Activated B cell treated with CpG ODN at 0.5 μM for 24 hours (primary cell): ENCODE measurements at places on chromosomes 16 and 17. TPM values are rescaled to one million over a fixed set of nuclear protein-coding genes. Genes with fewer than 3 reads are reported as not detected.
A peak's percentile ranks its signal among the peaks of the same experiment; 100 is the strongest.

DNA sequence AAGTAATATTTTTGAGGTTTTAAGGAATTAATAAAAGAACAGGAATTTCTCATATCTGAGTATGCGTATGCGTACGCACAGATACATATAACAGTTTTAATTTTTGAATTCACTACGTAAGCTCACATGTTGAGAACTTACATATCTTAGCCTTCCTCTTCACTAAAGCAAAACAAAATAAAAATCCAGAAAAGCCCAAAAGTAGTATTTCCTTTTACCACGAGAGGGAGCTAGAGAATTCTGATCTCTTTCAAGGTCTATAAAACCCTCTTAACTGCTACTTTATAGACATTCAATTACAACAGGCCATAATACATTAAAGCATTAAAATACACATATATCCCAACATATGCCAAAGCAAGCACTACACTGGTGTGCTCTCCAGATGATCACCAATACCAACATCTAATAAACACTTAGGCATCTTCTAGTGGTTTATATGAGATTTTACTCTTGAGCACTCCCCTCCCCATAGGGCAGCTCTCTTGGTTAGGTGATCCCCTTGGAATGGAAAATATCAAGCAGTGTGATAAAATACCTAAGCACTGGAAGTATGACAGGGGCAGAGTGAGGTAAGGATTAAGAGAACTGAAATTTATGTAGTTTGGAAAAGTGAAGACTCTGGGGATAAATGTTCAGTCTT is 94.0 kb downstream of the SKAP1 start:
- DNase-seq = no peak
- peaks cover under 1% of the 10 kb centered on the region for H3K36me3 ChIP-seq
- H3K4me3 ChIP-seq = no peak overlapping the region
- H3K4me1 ChIP-seq = no peaks in the 10 kb centered on the region
- H3K27ac ChIP-seq = no peak overlapping the region

DNA sequence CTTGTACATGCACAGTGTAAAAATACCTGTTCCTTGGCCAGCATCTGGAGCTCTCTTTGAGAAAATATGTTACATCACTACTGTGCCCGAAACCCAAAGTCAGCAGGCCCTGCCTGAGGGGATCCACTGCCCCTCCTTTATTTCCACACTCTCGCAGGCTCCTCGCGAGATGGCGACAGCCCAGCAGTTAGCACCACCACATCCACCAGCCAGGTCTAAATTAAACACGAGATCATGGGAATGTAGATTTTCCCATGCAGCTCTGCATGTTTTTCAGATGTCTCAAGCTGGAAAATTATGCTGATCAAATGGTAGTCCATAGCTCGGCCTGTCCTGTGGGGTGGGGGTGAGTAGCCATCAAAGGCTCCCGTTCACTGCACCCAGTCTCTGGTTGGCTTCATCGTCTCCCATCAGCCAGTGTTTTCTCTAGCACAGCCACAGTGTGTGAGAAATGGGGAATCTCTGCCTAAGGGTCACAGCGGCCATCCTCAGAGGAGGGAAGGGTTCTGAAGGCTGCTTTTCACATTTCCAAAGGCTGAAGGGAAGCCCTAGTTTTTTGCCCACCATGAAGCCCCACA is 34.7 kb downstream of the EPN2 start:
- peaks cover 15% of the 10 kb centered on the region for H3K36me3 ChIP-seq
- H3K4me1 ChIP-seq = peaks cover 34% of the 10 kb centered on the region
- H3K4me3 ChIP-seq = no peak overlapping the region
- H3K27me3 ChIP-seq = no peaks in the 10 kb centered on the region
- no peak for DNase-seq
- H3K27ac ChIP-seq = no peak overlapping the region

Gene ABCC11
- total RNA-seq = not detected in 2 replicates

DNA sequence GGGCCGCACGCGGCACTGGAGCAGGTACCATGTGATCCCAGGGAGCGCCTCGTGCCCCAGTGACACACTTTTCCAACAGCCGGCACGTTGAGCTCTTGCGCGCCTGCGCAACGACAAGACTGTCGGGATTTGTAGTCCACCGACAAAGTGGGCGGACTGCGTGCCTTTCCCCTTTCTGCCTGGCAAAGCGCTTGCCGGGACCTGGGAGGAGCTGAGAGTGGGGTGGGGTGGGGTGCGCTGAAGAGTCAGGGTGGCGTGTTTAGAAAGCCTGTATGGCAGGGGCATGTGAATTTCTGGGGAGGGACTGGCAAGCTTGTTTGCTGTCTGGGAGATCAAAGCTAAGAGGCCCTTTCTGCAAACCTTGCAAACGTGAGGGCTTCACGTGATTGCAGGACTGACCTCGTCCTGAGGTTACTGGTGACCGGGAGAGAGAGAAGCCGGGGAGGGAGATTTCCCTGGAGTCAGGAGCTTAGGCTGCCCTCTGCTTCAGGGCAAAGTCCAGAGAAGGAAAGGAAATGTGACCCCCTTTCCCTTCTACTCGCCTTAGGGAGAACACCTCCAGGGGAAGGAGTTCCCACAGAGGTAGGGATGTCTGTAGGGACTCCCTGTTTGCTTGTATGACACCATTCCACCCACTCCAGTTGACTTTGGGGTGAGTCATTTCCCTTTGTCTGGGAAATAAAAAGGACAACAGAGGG is 429 bp upstream of the NR1D1 start:
- H3K27ac ChIP-seq = peak overlapping the region; percentile 90
- H3K36me3 ChIP-seq = peaks cover 11% of the 10 kb centered on the region
- no peaks in the 10 kb centered on the region for H3K27me3 ChIP-seq
- peak; percentile 79 for DNase-seq

DNA sequence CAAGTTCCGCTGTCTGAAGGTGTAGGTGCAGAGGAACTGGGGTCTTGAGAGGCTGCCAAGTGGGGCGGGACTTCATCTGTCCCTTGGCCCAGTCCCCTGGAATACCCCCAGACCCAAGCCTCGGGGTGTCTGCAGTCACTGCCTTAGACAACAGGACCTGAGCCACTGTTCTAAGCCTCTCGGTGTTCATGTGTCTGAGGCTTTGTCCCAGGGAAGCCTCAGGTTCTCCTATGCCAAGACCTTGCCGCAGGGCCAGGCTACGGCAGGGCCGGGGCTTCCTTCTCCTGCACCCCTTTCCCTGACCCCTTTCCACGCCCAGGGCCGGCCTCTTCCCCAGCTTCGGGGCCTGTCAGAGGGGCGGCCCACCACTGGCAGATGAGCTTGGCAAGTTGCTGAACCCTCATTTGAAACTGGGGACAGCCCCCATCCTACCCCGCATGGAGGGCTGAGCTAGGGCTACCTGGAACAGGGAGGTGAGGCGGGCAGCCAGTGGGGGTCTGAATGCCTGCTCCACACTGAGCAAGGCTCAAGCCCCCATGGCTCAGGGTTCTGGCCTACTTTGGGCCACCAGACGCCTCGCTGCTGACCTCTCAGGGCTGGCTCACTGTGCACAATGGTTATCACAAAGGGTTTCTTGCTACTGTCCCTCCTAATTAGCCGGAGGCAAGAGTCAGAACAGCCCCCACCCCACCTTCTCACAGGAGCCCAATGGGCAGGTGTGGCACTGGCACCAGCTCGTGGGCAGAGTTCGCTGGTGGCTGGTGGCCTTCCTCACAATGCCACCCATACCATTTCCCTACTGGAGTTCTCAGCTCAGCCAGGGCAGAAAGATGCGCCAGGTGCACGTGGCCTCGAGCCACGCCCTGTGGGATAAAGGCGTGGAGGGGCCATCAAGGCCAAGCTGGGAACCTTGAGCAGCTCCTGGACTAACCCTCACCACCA is 7.1 kb downstream of the LITAFD start:
- peaks cover 51% of the 10 kb centered on the region for H3K4me1 ChIP-seq
- H3K27me3 ChIP-seq = peaks cover 7% of the 10 kb centered on the region
- no peak for DNase-seq
- H3K27ac ChIP-seq = no peak overlapping the region
- no peak overlapping the region for H3K4me3 ChIP-seq
- peaks cover 44% of the 10 kb centered on the region for H3K36me3 ChIP-seq

GRCh38 chr17:30933966-30934365 is 12.2 kb downstream of the ADAP2 start:
- H3K4me3 ChIP-seq = no peak overlapping the region
- no peaks in the 10 kb centered on the region for H3K27me3 ChIP-seq
- no peak for DNase-seq

DNA sequence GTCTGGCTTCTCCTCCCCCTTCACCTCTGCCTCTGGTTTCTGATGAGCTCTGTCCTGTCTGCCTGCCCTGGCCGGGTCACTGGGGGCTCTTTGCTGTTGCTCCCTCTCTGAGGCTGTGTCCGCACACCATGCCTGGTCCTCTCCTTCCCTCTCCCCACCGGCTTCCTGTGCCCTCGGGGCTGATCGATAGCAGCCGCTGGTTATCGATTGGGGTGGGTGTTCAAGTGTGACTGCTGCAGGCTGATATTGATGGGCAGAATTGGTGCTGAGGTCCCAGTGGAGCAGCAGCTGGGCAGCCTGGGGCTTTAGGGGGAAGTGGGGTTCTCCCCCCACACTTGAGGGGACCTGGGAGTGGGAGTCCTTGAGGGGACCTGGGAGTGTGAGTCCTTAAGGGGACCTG is 16.4 kb downstream of the MRM1 start:
- H3K4me1 ChIP-seq = no peaks in the 10 kb centered on the region
- no peak overlapping the region for H3K27ac ChIP-seq
- no peak for DNase-seq
- H3K36me3 ChIP-seq = no peaks in the 10 kb centered on the region

- no peak overlapping the region for H3K4me3 ChIP-seq
- peak; percentile 45 for DNase-seq
- H3K27ac ChIP-seq = no peak overlapping the region
- peaks cover under 1% of the 10 kb centered on the region for H3K27me3 ChIP-seq
- H3K36me3 ChIP-seq = peaks cover 38% of the 10 kb centered on the region
- peaks cover 41% of the 10 kb centered on the region for H3K4me1 ChIP-seq
Observed at GRCh38 chr17:79834565-79835469, 4.4 kb downstream of the CBX4 start.

DNA sequence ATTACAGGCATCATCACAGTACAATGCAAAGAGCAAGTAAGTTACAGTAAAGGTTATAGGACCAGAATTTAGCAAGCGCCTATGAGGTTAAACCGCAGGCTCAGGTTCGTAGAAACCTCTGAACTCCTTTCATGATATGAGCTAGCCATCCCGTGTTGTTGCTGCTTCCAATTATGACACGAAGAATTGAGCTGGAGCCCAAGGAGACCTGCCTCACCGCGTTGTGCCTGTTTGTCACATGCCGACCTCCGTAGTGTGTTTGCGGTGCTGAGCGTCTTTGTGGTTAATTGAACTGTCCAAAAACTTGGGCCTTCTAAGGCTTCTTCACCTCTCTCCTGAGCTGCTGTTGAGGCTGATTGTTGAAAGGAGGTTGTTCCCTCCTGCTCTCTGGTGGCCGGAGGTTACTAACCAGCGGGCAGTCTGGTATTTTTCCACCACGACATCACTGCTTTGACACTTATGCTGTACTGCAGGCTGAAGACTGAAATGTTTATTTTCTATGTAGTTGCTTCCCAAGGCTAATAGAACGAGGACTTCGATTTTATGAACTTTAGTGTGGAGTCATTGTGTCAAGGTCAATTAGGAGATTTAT is 67.5 kb downstream of the SEC14L1 start:
- H3K36me3 ChIP-seq = peaks cover 96% of the 10 kb centered on the region
- H3K4me1 ChIP-seq = peaks cover 50% of the 10 kb centered on the region
- no peak for DNase-seq

Gene SOST
- not detected in 2 replicates for total RNA-seq

Gene ZNF688
- 13.9 and 14.7 TPM in 2 replicates for total RNA-seq

DNA sequence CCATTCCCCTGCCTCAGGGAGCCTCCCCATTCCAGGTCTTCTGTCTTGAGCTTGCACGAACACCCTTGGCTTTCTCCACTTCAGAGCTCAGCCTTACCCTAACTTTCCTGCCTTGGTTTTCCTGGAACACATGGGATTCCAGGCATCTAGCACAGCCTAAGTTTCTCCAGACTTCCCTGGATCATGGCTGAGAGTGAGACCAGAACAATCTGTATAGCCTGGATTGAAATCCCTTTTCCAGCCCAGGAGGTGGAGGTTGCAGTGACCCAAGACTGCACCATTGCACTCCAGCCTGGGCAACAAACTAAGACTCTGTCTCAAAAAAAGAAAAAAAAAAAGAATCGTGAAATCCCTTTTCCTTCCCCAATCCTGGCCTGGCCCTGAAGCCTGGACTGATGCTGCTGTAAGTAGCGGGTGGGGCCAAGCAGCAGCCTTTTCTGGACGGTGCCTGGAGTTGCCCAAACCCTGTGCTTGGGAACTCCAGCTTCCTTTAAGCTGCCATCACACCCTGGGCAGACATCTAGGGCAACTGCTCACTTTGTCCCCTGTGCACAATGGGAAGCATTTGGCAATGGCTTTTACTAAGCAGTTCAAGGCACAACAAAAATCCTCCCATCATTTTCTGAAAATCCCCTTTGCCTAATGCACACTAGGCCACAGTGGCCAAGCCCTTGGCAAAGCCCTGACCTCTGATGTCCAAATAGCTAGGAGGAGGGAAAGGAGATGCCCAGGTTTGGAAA is 12.0 kb upstream of the SLC16A5 start:
- no peaks in the 10 kb centered on the region for H3K27me3 ChIP-seq

Gene NTN3
- not detected in 2 replicates for total RNA-seq

DNA sequence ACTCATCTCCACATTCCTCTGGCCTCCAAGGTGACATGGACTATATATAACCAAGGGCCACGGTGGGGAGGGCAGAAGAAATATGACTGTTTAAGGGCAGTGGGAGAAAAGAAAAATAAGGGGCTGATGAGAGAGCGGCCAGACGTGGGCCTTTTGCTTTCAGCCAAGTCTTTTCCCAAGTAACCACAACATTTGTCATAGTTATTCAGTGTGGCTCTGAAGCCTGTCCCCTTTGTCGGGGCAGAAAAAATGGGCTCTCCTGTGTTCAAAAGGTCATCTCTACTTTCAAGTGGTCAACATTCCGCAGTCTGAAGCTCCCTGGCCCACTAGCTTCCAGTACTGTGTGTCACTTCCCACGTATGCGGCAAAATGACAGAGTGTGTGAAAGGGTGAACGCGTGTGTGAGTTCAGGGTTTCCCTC is 245.4 kb downstream of the NTN1 start:
- H3K4me1 ChIP-seq = no peaks in the 10 kb centered on the region
- peaks cover 16% of the 10 kb centered on the region for H3K36me3 ChIP-seq
- H3K27ac ChIP-seq = no peak overlapping the region
- no peak overlapping the region for H3K4me3 ChIP-seq

Gene CDYL2
- 3.2 and 3.4 TPM in 2 replicates for total RNA-seq

Gene TBX6
- total RNA-seq = 2.3 TPM in 2 replicates

- no peak overlapping the region for H3K4me3 ChIP-seq
- peaks cover 5% of the 10 kb centered on the region for H3K27me3 ChIP-seq
- no peak overlapping the region for H3K27ac ChIP-seq
- no peaks in the 10 kb centered on the region for H3K36me3 ChIP-seq
Observed at GRCh38 chr16:47925811-47926460, 229.9 kb downstream of the ABCC12 start.

DNA sequence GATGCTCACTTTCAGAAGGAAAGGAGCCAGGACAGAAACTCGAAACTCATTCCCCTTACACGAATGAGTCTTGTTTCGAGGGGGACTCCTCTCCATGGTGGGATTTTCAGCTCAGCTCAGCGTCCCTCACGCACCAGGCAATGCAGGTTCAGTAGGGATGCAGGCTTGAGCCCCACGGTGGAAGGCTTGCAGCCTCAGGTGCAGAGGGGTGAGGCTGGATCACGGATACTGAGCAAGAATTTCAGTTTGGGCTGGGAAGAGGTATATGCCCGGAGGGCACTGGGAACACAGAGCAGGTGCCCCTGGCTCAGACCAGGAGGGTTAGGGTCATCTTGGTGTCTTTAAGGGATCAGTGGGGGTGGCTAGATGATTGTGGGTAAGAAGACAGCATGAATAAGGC is 344.9 kb upstream of the TNRC6C start:
- H3K36me3 ChIP-seq = no peaks in the 10 kb centered on the region
- H3K4me3 ChIP-seq = no peak overlapping the region
- no peak for DNase-seq
- peaks cover 28% of the 10 kb centered on the region for H3K4me1 ChIP-seq

Gene GPR179
- 0.07 TPM in 1 of 2 replicates, not detected in the other for total RNA-seq

Gene KRTAP1-5
- total RNA-seq = not detected in 2 replicates
